ENCODE measurements at places on chromosomes 3 and 15.

DNA sequence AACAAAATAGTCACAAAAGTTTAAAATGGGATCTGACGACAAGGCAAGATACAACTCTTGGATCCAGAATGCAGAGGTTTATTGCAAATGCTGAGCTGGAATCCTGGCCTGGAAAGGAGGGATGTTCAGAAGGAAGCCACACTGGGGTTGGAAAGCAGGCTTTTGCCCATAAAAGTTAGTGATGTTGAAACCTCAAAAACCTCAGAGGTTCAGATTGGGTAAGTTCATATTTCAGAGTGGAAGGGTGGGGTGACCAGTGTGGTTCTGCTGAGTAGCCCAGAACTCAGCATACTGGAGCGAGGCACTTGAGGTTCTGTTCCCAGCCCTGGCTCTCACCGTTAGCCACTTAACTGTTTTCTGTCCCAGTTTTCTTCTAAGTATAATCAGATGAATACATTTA lies 114.0 kb upstream of the OSTN start:
- no peak for DNase-seq

DNA sequence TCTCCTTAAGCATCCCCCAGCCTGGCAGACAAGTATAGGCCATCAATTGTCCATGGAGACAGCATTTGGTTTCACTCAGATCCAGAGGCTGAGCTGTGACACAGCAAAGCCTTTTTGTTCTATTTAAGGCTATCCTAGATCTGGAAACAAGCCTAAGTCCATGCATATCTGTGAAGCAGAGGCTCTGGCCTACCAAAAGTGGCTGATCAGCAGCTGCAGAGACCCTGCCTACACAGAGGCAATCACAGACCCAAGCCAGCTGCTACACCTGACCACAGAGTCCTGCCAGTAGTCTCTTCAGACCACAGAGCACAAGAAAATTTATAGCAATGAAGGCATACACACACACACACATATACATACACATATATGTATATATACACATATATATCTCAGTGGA lies 501.7 kb upstream of the ARPP21 start:
- no peak for DNase-seq

GRCh38 chr3:49606427-49606826 lies 52.1 kb downstream of the BSN start:
- DNase-seq, result no peak

- no peak for DNase-seq
Measured at GRCh38 chr3:14740983-14741382, 66.0 kb downstream of the C3orf20 start.

GRCh38 chr15:100880139-100880896 lies 687 bp downstream of the ALDH1A3 start:
- DNase-seq, result no peak

- DNase-seq, result no peak
Measured at GRCh38 chr3:89113893-89114840, 6.7 kb downstream of the EPHA3 start.
